Dermis microvascular lymphatic vessel endothelial cell (primary cell): ENCODE measurements at places on chromosomes 2 and 18. TPM values are rescaled to one million over a fixed set of nuclear protein-coding genes. Genes with fewer than 3 reads are reported as not detected.

C2orf92 gene
- 1.5 and 2.3 TPM in 2 replicates for total RNA-seq

DNA sequence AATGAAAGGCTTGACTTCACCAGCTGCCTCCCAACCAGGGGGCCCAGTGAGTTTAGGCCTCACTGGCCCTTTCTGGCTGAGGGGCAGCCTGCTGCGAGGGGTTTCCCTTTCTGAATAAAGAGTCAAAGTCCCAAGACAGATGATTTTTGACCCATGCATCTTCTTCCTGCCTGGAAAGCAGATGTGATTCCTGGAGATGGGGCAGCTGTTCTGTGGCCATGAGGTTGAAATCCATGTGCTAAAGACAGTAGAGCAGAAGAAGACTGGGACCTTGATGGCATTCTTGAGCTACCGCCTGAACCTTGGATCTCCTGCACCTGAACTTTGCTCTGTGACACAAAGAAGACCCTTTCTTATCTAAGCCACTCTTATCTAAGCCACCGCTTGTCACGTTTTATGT, 19.8 kb downstream of the HPCAL1 start:
- DNase-seq = no peak

DNA sequence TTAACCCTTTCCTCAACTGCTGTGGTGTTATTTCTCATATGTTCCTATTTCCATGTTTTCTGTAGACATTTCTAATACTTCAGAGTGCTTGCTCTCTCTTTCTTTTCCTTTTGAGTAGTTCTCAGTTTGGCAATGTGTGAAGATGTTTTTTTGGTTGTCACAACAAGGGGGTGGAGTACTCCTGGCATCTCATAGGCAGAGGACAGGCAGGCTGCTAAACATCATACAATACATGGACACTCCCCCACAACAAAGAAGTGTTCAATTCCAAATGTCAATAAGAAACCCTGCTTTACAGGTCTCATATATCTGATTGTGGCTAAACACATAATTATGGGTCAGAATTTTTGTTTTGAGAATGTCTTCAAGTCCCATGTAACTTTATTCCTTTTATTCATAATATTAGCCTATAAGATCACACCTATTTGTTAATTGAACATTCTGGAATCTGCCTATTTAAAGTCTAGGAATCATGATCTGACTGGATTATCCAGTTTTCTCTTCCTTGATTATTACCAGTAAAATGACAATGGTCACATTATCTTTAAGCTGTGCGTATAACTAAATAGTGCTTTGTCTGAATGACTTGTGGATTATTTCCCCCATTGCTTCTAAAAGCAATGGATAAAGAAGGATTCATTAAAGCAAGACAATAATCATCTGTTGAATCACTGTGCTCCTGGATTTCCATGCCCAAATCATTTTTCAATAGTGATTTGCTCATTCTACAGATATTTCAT, 46.8 kb upstream of the ITPRID2 start:
- no peak for DNase-seq

DNA sequence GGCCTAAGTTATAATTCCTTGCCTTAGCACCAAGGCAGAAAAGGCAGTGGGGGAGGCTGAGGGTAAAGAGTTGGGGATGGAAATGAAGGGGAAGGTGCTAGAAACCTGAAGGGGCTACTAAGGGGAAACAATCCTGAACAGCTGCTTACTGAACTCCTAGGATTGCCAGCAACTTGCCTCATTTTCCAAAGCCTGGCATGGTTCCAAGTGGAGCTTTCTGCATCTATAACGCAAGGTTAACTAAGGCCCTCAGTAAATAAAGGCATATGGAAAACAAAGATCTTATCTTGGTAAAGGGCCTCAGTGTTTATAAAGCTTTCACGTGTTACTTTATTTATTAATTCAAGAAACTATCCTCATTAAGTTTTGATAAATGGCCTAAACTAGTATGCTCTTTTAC, 10.9 kb downstream of the MEP1B start:
- DNase-seq = no peak

DNA sequence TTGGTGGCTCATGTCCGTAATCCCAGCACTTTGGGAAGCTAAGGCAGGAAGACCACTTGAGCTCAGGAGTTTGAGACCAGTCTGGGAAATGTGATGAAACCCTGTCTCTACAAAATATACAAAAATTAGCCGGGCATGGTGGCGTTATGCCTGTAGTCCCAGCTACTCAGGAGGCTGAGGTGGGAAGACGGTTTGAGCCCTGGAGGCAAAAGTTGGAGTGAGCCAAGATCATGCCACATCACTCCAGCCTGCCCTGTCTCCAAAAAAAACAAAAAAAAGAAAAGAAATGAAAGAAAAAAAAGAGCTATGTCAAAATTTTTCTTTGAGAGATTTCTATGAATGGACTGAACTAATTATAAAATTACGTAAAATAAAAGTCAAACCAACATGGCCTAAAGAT, 34.7 kb downstream of the ROCK2 start:
- no peak for DNase-seq
